Hindlimb muscle (tissue), 1 donor: ENCODE measurements at places on chromosomes 4 and X. TPM values are rescaled to one million over a fixed set of nuclear protein-coding genes. Genes with fewer than 3 reads are reported as not detected.

GABRB1 gene
- not detected for polyA plus RNA-seq

DOK7 gene
- 21.0 TPM for polyA plus RNA-seq

GRCh38 chr4:67465032-67465762 lies 80.1 kb downstream of the CENPC start:
- no peak for DNase-seq

- no peak for DNase-seq
Measured at GRCh38 chr4:94356444-94356843, 13.8 kb upstream of the HPGDS start.

GRCh38 chr4:144658903-144659302 lies 12.9 kb downstream of the HHIP start:
- DNase-seq, result no peak

- DNase-seq, result no peak
Measured at GRCh38 chr4:6331018-6331417, 61.4 kb downstream of the WFS1 start.

DNA sequence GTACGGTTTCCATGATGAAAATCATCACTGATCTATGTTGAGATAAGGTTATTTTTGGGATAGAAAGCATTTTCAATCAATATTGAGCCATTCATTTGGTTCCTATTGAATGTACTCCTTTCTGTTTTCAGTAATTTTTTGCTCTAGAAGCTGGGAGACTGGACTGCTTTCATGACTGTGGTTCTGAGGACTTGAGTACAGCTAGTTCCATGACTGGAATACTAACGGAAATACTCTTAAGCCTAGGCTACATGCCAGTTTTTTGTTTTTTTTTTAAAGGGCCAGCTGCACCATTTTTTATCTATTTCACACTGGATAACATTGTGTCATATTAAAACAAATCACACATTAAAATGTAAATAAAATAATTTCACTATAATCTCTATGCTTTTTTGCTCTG lies 16.7 kb downstream of the PRR32 start:
- no peak for DNase-seq
